NCI-H1436 treated with DMSO at 0.1 percent for 48 hours (cell line): ENCODE measurements at places on chromosomes 4 and X.

DNA sequence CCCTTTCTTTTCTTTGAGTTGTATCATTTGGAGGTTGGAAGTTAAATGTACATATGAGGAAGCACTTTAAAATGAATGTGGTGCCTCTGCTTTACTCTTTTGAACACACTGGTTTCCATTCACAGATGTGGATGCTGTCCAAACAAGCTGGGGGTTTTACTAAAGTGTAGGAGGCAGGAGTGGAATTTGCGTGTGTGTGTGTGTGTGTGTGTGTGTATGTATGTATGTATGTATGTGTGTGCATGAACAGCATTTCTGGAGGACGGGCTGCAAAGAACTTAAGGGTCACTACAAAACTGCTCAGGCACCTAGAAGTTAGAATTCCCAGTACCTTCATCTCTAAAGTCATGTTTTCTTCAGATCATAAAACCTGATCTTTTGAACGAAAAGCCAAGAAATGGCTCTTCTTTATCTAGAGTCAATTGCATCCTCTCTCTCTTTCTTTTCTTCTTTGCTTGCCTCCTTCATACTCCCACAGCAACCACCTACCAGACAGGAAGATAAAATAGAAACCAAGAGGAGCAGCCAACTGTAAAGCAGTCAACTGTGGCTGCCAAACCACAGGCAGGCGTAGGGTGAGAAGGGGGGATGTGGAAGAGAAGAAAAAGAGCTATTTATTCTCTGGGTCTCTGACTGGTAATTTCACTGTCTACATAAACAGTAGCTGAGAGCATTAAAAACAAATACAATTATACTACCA is 177.0 kb upstream of the RASGEF1B start:
- no peak for DNase-seq

GRCh38 chrX:110267874-110268273 is 50.0 kb downstream of the AMMECR1 start:
- no peak for DNase-seq

DNA sequence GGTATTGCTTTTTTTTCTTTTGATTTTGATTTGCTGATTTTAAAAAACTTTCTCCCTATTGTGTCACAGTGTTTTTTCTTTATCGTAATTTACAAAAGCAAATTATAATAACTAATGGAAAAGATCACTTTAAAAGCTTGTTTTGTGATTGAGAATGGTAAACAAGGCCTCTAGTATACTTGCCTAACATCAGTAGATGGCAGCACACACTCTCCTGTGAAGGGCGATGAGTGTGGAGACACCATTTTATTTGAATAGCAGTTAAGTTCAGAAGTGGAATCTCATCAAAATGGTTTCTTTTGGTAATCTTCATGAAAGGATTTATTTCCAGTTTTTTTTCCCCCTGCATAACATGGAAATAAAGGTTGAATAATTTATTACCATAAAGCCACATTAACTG is 72.3 kb downstream of the PAK3 start:
- no peak for DNase-seq

- DNase-seq: no peak
These were observed 78.1 kb downstream of the BMP15 start for GRCh38 chrX:50988649-50989048.

GRCh38 chrX:13747836-13748235 is 13.3 kb downstream of the OFD1 start:
- no peak for DNase-seq
